ENCODE measurements at places on chromosomes 1 and 21.

DNA sequence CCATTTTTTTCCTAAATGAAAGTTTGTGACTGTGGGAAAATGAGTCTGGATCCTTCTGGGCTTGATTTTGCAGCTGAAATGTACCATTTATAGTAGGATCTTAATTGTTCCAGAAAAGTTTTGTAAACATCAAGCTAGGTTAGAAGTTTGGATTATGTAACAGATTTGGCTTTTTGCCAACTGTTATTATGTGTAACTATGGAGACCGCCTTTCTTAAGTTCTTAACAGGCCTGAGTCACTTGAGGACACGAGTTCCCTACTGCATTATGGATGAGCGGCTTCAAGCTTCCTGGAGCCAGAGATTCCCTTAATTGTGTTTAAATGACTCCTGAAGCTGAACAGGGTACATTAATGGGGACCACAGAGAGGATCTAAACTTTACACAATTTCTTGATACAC lies 22.2 kb downstream of the SLC25A33 start:
- DNase-seq: no peak

DNA sequence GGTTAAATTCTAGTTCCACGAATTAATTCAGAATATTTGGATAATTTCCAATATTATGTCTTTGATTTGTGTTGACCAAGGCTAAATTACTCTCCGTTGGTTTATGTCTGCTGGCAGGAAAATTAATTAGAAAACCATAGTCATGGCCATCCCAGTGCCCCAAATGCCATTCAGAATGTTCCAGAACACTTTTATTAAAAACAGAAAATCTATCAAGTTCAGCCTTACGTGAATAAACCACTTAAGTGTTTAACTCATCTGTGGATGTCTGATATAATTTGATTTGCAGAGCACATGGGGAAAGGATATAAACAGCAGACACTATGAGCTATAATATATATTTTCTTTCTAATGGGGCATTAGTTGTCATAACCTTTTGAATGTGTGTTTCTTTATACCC lies 480.7 kb downstream of the MRPL39 start:
- DNase-seq: no peak

DNA sequence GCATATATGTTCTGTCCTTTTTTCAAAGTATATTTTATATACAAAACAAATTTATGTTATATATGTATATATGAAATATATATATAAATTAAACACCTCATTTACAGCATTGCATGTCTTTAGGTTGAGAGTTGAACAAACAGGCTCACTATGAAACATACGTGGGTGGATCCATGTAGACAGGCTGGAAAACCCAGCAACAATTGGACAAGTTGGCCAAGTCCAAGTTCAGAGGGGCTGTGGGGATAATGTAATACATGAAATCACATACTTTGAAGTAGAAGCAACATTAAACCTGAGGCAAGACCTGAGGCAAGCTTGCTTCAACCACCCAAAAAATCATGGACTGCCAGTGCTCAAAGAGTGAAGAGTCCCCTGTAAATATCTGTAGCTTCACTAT lies 39.7 kb downstream of the KCNJ6 start:
- DNase-seq: no peak

DNA sequence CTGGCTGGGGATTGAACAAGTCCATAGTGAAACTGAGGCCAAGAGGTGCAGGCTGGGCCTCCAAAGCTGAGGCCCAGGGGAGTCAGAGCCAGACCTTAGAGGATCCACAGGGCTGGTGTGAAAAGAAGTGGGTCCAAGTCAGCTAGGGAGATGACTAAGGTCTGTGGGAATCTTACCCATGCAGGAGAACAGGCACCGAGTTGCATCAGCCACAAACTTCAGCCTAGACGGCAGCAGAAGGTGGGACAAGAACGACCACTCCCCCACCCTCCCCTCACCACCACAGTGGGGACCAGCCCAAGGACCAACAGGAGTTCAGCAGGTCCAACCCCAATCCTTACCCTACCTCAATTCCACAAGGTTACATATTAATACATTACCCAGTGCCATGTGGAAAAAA lies 282.3 kb downstream of the TTLL7 start:
- no peak for DNase-seq

DNA sequence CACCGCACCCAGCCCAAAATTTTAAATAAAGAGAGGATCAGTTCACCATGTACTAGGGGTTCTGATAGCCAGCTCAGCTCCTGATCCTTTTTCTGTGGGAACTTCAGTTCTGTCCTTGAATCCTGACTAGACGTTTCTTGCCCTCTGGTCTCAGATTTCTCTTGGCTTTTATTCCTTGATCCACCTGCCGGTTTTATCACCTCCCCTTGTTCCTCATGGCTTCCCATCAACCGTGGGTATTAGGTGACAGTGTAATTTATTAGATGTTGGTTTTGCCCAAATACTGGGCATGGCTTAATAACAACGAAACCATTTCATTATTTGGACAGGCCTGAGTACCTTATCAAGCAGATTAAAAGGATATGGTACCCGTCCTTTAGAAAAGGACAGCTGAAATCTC lies 22.5 kb downstream of the SLC45A1 start:
- DNase-seq: no peak

- no peak for DNase-seq
These were observed 6.3 kb upstream of the TMEM39B start for GRCh38 chr1:32066489-32066873.

Data from T-cell (primary cell).